ENCODE measurements at places on chromosomes 16 and 17.

- DNase-seq: no peak
These were observed 109.6 kb upstream of the CDH5 start for GRCh38 chr16:66256919-66257318.

DNA sequence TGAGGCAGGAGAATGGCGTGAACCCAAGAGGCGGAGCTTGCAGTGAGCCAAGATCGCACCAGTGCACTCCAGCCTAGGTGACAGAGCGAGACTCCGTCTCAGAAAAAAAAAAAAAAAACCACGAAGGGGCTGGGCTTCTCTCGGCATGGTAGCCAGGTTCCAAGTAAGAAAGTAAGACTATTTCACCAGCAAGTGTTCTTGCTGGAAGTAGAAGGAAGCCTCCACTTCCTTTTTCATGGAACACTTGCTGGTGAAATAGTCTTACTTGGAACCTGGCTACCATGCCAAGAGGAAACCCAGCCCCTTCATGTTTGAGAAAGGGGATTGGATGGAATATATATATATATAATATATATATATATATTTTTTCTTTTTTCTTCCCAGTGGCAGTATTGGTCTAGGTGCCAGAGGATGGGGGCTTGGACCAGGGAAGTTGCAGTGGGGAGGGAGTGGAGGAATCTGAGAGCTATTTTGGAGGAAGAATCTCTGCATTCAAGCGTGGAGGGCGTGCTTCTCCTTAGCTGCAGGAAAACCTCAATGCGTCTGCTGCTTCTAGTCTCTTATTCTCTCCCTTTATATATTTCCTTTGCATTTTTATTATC is 7.2 kb upstream of the N4BP1 start:
- DNase-seq: no peak

- no peak for DNase-seq
These were observed 5.6 kb upstream of the HSD3B7 start for GRCh38 chr16:30979170-30980022.

GRCh38 chr17:47966079-47966519 is 4.8 kb upstream of the CDK5RAP3 start:
- no peak for DNase-seq
